ENCODE measurements at places on chromosomes 2 and 18.

DNA sequence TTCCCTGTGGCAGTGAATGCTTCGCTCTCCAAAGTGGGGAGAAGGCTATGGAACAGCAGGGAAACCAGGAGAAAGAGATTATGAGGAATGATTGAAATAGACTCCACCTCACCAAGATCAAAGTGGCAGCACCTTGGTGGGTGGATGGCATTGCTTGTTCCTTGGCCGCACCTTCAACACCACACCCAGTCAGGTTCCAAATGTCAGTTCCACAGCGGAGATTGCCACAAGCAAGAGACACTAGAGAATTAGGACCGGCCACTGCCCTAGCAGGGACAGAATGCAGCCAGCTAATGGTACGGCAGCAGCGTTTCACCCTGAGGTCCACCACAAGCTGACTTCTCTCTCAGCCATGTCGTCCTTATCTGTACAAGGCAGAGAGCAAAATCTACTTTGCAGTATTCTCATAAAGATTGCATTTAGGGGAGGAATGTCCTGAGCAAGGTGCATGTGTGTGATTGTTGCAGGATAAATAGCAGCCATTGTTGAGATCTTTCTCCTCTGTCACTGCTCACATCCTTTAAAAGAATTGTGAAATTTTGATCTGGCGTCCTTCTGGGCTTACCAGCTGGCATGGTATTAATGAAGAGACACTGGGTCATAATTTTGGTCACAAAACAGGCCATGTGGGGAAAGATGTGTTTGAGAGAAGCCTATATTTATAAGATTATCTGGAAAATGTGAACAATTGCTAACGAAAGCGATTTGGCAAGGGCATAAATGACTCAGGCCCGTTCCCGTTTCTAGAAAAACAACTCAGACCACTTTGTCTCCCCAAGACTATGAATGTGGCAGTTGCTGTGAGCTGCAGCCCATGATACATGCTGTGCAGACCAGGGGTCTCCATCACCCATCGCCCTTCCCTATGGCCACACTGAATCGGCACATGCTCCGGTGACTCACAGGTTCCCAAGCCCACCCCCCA lies 228.6 kb upstream of the ID2 start:
- no peak for DNase-seq

- DNase-seq, result no peak
These were observed 110.0 kb upstream of the RASGRP3 start for GRCh38 chr2:33366473-33366872.

GRCh38 chr2:201960305-201960704 lies 73.3 kb upstream of the FZD7 start:
- DNase-seq, result no peak

DNA sequence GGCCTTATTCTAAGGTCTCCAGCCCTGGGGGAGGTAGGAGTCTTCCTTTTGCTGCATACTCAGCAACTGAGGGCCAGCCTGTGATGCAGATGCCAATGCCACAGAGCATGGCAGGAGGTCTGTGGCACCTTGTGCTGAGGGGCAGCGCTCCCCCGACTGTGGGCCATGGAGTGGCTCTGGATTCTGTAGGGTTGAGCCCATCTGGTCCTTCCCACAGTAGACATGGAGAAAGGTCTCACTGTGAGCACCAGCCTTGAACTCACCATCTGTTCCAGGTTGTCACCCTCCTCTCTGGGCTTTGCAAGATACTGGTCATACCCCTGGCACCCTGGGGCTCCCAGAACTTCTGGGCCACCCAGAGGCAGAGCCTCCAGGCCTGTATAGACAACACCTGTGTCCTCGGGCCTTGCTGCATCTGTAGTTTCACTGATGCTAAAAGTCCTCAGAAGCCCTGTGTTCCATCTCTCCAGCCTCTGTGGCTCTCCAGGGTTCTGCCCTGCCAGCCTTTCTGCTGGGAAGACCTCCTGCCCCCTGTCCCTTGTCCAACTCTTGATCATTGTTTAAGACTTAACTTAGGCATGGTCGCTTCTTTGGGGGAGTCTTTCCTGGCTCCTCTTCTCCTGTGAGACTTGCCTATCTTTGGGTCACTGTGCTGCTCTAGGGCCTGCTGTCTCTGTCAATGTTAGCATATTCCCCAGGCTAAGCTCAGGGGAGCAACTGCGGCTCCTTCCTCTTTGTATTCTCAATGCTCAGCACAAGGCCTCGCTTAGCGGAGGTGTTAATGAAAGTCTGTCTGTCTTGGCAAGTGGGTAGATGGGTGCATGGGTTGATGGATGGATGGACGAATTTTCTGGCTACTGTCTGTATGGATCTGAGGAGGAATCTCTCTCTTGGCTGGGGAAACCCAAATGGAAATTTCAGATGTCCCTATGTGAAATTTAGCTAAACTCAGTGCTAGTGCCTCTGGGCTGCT lies 160.9 kb downstream of the DYSF start:
- no peak for DNase-seq

DNA sequence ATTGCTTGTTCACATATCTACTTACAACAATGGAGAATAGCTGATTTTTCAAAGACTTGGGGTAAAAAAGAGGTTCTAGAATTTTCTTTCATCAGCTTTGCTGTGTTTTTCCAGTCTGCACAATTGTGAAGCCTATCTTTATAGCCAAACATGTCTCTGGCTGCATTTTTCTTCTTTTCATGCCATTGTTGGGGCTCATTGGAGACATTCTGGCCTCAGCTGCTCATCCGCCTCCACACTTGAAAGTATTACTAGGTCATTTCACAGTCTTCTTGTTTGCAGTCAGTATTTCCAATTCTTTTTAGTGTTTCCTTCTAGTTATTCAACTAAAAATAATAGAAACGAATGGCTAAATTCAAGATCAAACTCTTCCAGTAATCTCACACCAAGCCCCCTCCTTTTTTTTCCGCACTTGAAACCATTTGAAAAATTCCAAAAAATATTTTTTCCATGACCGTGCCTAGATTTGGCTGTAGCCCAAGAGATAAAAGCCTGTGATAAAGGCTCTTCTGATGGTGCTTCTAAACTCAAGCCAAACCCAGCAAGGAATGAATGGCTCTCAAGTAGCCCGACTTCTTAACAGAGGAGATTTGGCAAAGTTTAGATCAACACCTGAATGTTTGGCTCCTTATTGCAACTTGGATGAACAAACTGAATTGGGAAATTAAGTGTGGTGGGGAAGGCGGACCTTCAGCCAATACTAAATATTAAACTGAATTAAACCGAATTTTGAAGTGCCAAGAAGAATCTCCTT lies 103.4 kb downstream of the NRP2 start:
- no peak for DNase-seq

- DNase-seq, result no peak
These were observed 518.9 kb downstream of the TDRD15 start for GRCh38 chr2:21642647-21643046.

- no peak for DNase-seq
These were observed 67.0 kb downstream of the CDH2 start for GRCh38 chr18:28109781-28110560.

DNA sequence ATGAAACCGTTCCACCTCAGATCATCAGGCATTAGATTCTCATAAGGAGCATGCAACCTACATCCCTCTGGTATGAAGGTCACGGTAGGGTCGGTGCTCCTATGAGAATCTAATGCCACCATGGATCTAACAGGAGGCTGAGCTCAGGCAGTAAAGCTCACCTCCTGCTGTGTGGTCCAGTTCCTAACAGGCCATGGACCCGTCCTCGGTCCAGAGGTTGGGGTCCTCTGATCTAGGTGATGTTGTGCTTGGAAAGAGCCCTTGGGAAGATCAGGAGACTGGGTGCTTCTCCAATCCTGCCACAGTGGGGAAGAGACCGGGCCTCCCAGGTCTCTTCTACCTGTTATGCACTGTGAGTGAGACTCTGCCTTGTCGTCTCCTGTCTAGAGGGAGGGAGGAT lies 104.6 kb downstream of the ACKR3 start:
- DNase-seq, result no peak

- DNase-seq, result no peak
These were observed 6.7 kb downstream of the AOX1 start for GRCh38 chr2:200592406-200593075.

DNA sequence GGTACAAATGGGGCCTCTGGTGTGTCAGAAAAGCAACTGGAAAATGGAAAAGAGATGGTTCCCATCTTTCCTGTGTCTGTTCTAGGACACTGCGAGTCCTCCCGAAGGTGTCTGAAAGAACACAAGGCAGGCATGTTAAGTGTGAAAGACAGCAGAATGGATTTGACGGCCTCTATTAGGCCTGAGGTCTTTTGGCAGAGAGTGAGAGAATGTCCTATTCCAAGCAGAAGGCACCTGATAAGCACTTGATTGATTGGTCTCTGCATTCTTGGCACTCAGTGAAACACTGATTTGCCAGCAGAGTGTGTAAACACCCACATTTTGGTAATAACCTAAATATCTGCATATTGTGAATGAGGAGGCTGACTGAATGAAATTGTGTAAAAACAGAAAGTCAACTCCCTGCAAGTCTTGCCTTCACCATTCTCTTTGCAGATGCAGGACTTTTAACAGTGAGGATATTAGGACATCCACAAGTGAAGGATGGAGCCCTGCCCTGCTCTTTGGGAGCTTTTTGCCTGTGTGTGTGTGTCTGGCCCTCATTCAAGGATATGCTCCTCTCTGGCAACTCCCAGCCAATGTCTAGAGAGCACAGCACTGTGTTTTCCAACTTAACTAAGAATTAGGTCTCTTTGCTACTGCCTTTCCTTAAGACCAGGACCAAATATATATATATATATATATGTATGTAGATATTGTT lies 698.3 kb downstream of the NRXN1 start:
- DNase-seq, result no peak

DNA sequence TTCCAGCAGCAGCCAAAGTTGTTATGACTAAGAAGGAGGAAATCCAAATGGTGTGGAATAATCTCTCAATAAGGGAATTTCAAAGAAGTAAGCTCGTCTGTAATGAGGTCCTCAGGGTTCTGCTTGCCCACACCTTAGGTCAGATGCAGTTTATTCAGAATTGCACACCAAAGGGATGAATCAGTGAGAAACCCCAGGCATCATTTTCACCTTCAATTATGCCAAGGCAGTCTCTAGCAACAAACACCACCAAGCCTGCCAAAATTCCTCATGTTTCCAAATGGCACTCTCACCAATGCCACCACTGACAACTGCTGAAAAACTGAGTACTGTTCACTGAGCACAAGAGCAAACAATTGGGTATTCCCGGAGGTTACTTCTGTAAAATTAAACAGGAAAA lies 43.6 kb downstream of the KCNG3 start:
- no peak for DNase-seq

GRCh38 chr18:56962322-56962721 lies 184.6 kb upstream of the BOD1L2 start:
- no peak for DNase-seq

DNA sequence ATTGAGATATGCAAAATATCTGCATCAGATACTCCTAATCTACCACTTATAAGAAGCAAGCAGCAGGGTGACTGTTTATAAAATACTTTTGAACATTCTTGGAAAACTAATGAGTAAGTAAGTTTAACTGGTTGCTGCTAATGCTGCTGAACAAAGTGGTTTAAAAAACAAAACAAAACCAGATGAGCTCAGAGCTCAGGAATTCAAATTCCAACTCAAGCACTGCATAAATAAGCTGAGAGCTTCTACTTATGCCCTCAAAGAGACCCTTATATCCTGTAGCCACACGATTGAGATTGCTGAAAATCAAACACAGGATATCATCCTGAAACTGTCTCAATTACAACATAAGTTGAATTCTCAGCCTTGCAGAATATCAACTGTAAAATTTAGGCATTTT lies 62.3 kb upstream of the NYAP2 start:
- DNase-seq, result peak; percentile 9

- DNase-seq, result no peak
These were observed 110.5 kb downstream of the DYSF start for GRCh38 chr2:71563872-71564271.

- DNase-seq, result no peak
These were observed 55.6 kb downstream of the MRPL35 start for GRCh38 chr2:86254576-86255538.

GRCh38 chr2:240985881-240986786 lies 12.3 kb upstream of the SNED1 start:
- DNase-seq, result no peak

DNA sequence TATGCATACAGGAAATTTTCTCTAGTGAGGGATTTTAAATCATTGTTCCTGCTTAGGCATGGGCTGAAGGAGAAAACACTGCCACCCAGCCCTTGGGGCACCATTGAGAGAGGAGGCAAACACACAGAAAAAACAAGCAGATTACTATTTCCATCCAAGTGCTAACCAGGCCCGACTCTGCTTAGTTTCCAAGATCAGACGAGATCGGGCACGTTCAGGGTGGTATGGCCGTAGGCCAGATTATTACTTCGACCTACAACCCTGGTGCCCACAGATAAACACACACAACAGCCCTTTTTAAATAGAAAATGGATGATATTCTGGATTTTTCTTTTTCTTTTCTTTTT lies 45.4 kb upstream of the RHOB start:
- DNase-seq, result no peak

DNA sequence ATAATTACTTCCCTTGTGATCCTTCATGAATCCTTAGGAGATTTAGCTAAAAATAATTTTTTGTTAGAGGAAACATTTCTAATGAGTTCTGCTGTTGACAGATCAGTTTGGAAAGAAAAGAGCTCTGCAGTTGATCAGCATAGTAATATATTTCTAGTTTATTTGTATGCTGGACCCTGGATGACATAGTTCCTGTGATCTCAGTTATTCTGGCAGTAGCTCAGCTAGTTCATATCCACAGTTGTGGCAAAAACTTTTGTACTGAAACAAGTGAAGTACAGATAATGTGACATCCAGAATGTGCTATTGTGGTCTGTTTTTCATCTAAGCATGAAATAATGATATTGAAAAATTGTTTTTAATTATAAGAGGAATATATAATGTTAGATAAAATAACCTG lies 33.7 kb downstream of the ABI2 start:
- no peak for DNase-seq

DNA sequence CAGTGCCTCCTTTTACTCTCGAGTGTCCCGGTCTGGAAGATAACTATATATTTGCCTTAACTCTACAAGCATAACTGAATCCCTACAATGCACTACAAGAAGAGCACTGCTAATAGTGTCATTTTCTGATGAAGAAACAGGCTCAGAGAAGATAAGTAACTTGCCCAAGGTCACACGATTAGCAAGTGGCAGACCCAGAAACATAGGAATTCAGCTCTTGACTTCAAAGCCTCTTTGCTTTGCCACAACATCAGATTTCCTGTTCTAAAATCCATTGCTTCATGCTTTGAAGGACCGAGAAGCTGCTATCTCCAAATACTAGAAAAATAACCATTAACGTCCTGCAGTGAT lies 65.6 kb downstream of the HS1BP3 start:
- DNase-seq, result no peak

GRCh38 chr18:9400197-9400596 lies 65.6 kb downstream of the TWSG1 start:
- DNase-seq, result no peak

- DNase-seq, result no peak
These were observed 1023.2 kb upstream of the ZEB2 start for GRCh38 chr2:145543155-145543554.
